ENCODE measurements at places on chromosomes 1 and 21.

DNA sequence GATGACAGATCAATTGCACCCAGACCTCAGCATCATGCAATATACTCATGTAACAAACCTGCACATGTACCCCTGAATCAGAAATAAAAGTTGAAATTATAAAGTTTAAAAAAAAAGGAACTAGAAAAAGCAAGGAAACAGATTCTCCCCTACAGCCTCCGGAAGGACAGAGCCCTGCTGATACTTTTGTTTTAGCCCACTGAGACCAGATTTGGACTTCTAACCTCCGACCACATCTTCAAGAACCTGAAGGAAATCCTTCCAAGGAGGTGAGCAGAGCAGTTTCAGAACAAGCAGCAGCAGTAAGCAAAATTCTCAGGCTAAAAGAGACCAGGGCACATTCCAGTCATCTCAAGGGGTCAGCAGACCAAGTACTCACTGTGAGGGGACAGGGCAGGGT lies 54.5 kb downstream of the TM2D1 start:
- no peak for DNase-seq

DNA sequence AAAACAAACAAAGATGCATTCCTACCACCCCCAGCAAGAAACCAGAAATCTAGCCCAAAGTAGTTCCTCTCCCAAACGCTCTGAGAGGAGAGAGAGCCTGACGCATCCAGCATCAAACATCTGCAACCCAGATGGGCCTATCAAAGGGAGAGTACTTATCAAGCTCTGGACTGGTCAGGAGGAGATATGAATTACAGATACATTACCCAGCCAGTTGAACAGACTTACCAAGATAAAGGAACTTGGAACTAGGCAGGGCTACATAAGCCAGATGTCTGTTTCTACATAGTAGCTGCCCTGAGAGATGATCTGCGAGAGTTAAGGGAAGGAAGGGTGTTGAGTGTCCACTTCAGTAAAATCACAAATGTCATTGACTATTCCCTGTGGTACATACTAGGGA lies 138.4 kb downstream of the PAPPA2 start:
- DNase-seq: no peak

DNA sequence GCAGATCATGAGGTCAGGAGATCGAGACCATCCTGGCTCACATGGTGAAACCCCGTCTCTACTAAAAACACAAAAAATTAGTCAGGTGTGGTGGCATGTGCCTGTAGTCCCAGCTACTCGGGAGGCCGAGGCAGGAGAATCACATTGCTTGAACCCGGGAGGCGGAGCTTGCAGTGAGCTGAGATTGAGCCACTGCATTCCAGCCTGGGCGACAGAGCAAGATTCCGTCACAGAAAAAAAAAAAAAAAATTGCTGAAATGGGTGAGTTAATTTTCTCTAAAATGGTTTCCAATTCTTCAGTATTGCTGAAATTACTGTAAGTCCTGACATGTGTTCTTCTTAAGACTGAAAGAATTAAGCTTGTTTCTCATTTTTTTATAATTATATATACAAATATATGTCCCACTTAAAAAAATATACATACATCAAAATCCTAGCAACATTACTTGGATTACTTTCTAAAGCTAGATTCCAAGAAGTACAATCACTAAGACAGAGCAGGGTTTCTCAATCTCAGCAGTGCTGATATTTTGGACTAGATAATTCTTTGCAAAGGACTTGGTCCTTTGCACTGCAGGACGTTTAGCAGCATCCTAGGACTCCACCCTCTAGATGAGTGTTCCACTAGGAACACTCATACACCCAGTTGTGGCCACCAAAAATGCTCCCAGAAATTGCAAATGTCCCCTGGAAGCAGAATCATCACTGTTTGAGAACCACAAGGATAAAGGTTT lies 24.8 kb downstream of the ZNHIT6 start:
- no peak for DNase-seq

- no peak for DNase-seq
These were observed 357.6 kb downstream of the KIF26B start for GRCh38 chr1:245512181-245512888.

- DNase-seq: no peak
These were observed 3.4 kb downstream of the AGPAT3 start for GRCh38 chr21:43868461-43868860.

- no peak for DNase-seq
These were observed 24.3 kb upstream of the CITED4 start for GRCh38 chr1:40886318-40887011.

DNA sequence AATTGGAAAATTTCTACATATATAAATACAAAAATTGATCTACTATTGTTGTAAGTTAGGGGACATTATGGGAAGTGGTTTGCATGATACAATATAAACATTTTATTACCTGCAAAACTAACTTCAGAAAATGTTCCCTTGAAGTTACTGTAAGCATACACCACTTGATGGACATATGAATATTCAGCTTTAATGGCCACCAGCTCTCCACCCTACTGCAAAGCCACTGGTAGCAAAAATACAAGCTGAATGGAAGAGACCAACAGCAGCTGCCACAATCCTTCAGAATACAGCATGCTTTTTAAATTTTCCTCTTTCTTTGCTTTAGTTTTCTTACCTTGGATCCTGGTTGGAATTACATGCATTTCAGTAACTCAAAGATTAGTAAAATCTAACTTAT lies 69.8 kb downstream of the COQ8A start:
- no peak for DNase-seq

Measured in stimulated activated CD4-positive, alpha-beta T cell treated with anti-CD3 and anti-CD28 coated beads, TNF-alpha, amount 100 ng/mL, for 4 hours (primary cell).